Psoas muscle (tissue), 8 donors: ENCODE measurements at places on chromosomes 7 and 10. TPM values are rescaled to one million over a fixed set of nuclear protein-coding genes. Genes with fewer than 3 reads are reported as not detected.

- DNase-seq, result no peak
Measured at GRCh38 chr10:127313996-127314700, 117.8 kb upstream of the INSYN2A start.

DNA sequence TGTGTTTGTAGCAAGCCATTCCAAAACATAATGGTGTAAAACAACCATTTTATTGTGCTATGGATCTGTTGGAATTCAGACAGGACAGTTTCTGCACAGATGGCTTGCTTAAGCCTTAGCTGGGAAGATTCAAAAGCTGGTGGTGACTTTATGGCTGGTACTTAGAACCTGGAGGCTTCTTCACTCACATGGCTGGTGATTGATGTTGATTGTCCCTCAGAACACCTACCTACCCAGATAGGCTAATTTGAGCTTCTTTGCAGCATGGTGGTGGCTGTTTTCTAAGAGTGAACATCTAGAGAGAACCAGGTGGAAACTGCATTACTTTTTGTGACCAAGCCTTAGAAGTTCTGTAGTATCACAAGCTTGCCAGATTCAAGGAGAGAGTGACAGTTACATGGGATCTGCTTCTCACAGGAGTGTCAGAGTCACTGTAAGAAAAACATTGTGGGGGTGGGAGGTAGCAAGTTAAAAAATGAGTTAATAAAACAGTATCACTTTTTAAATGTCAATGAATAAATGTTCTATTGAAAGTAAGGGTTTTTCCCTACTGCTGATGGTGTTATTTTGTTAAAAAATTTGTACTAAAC, 7.1 kb downstream of the R3HCC1L start:
- no peak for DNase-seq

- peak; percentile 82 for DNase-seq
Measured at GRCh38 chr10:79246606-79247275, 100.5 kb upstream of the PPIF start.

GRCh38 chr10:126101325-126101724, 205.0 kb downstream of the FANK1 start:
- DNase-seq, result no peak

DNA sequence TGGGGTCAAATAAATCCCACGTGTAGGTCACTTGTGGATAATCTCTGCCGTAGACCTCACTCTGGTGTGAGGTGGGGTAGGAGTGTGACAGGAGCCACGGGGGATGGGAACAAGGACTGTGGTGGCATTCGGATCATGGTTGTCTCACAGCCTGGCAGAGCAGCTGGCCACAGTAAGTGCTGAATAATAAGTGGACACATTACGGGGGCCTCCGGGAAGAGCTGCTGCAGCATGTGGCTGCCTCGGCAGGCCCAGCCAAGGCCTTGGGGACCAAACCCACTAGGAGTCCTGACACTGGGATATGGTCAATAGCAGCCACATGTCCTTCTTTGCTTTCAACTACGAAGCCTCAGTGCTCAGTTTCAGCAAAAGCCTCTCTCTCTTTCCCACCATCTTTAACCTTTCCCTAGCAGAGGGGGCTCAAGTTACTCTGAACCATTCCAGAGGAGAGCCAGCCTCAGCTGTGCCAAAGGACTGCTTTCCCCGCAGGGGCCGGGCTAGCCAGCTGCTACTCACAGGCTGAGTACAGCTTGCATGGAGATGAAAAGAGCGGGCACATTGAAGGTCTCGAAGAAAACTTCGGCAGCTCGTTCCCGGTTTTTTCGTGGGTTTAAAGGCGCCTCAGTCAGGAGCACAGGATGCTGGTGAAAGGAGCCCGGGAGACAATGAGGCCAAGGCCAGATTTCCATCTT, 17.3 kb downstream of the ACTR1A start:
- DNase-seq, result peak; percentile 81

The LIPJ gene
- 0.27 TPM for total RNA-seq

The BRI3 gene
- total RNA-seq, result 231 TPM

The SPDYE5 gene
- not detected for total RNA-seq
